ENCODE measurements at places on chromosomes 16 and 17. TPM values are rescaled to one million over a fixed set of nuclear protein-coding genes. Genes with fewer than 3 reads are reported as not detected.

KRTAP9-4 gene
- not detected for total RNA-seq

RBFOX1 gene
- not detected for total RNA-seq

DNASE1L2 gene
- total RNA-seq, result 4.4 TPM

CA7 gene
- not detected for total RNA-seq

ZDHHC1 gene
- 7.8 TPM for total RNA-seq

PLD6 gene
- 4.2 TPM for total RNA-seq

Data from Panc1 (cell line).